ENCODE measurements at places on chromosomes 5 and 9.

GRCh38 chr5:5658226-5658625 lies 235.7 kb downstream of the ICE1 start:
- DNase-seq, result peak; percentile 24

DNA sequence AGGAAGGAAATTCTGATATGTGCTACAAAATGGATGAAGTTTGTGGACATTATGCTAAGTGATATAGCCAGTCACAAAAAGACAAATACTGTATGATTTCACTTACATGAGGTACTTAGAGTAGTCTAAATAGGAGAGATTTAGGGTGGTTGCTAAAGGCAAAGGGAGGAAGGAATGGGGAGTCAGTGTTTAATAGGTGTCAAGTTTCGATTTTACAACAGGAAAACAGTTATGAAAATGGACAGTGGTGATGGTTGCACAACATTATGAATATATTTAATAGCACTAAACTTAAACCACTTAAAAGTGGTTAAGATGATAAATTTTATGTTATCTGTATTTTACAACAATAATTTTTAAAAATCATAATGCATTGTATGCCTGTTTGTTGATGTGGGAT lies 40.4 kb upstream of the ECM2 start:
- DNase-seq, result no peak

GRCh38 chr5:33319841-33320240 lies 120.9 kb upstream of the TARS1 start:
- peak; percentile 73 for DNase-seq

DNA sequence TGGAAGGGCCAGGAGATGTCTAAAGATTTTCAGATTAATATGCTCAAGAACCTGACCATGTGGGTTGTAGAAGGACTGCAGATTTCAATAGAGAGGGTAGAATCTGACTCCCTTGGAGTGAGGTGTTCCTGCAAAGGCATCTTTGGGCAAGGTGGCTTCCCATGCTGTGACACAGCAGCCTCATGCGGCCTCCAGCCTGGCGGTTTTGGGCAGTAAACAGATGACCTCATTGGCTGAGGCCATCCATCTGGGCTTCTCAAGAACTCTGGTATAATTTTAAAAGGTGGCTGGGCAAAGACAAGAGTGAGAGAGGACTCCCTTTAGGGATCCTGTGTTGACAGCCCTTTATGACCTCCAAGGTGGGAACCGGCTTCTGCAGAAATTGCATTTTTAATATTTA lies 90.3 kb upstream of the ERCC6L2 start:
- no peak for DNase-seq

DNA sequence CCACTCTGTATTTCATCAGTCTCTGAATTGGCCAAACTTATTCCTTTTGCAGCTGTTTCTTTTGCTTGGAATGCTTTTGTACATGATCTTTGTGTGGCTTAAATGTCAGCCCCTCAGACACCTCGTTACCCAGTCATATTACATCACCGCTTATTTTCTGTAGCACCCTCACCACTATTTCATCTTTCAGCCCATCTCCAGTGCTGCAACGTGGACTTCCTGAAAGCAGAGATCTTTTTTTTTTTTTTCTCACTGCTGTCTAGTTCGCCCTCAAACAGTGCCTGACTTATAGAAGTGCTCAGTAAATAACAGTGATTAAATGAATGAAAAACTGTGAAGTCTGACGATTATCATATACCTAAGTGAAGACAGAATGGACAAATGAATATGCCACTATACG lies 835 bp downstream of the SRA1 start:
- peak; percentile 35 for DNase-seq

DNA sequence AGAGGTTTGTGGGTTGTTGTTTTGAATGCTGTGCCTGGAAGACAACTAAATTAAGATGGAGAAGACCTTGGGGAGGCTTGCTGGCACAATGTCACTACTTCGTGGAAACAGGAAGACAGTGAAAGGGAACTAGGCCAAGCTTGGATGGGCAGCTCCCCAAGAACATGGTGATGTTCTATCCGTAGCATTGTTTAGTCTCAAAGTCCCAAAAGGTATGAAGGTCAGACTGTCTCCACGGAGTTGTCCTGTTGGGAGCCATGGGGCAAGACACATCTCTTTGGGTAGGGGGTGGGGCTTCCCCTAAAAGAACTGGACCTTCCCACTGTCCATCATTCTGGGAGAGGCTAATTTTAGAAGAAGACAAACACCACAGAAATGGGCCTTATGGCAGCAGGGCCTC lies 140.5 kb downstream of the ENTREP1 start:
- no peak for DNase-seq

- no peak for DNase-seq
These were observed 34.7 kb upstream of the ADRB2 start for GRCh38 chr5:148791696-148792095.

GRCh38 chr5:60223342-60223741 lies 329.8 kb upstream of the PDE4D start:
- peak; percentile 11 for DNase-seq

DNA sequence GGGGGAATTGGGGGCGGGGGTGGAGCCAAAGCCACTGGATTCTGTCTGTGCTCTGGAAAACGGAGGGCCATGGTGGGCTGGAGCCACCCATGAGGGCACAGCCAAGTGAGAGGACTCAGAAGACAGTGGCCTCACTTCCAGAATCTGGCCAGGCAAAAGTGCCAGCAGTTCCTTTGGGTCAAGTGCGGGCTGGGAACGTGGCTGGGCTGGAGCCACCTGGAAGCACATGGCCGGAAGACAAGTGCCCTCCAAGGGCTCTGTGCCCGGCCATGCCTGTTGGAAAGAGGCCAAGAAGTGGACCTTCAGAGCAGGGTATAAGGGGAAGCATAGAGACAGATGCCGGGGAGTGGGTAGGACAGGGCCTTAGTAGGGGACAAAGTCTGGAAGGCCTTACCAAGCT lies 11.7 kb upstream of the SH3PXD2B start:
- DNase-seq, result no peak

GRCh38 chr9:102497709-102498108 lies 497.4 kb upstream of the CYLC2 start:
- DNase-seq, result no peak

DNA sequence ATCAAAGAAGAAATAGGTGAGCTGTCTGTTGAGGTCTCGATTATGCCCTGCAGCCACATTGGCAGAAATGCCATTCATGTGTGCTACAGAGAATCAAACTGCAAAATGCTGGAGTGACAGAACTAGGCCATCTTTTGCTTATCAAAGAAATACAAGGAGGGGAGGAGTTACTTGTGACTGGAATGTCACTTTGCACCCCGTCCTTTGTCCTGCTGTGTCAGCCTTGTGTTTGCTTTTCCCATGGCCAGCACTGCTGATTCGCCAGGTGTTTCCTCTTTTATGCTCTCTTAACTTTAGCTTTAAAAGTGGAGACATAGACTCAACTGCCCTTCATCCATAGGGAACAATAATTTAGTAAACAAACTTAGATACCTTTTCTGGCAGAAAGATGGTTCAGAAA lies 54.3 kb downstream of the SLC46A2 start:
- no peak for DNase-seq

- peak; percentile 40 for DNase-seq
These were observed 2.0 kb downstream of the GADD45G start for GRCh38 chr9:89606624-89607311.

DNA sequence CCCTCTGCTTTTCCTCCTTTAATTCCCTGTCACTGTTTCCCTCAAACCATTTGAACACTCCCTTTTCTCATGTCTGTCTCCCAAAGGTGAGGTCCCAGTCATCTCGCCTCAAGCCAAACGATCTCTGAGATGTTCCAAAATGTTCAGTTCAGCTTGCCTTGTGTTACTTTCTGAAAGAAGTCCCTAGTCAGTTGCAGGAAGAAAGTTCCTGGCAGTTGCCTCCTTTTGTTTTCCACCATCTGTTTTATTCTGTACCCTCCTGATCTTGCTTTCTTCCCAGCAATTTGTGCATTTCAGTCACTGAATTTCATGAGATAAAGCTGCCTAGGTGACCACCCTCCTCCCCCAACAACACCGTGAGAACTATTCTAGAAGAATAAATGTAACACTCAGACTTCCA lies 277.5 kb downstream of the EPB41L4A start:
- DNase-seq, result no peak

DNA sequence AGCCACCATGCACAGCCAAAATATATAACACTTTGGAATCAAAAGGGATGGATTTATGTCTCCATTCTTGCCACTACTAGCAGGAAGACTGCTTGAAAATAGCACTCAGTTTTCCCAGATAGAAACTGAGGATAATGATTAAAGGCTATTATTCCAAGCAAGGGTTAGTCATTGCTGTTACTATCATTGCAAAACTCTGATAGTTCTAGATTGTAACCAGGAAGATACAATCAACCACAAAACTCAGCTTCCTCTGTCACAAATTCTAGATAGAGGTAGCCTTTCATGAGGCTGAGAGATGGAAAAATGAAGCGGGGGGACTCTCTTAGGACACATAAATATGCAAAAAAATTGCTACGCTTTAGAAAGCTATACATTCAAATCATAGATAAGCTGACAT lies 3.1 kb downstream of the ANXA1 start:
- no peak for DNase-seq

DNA sequence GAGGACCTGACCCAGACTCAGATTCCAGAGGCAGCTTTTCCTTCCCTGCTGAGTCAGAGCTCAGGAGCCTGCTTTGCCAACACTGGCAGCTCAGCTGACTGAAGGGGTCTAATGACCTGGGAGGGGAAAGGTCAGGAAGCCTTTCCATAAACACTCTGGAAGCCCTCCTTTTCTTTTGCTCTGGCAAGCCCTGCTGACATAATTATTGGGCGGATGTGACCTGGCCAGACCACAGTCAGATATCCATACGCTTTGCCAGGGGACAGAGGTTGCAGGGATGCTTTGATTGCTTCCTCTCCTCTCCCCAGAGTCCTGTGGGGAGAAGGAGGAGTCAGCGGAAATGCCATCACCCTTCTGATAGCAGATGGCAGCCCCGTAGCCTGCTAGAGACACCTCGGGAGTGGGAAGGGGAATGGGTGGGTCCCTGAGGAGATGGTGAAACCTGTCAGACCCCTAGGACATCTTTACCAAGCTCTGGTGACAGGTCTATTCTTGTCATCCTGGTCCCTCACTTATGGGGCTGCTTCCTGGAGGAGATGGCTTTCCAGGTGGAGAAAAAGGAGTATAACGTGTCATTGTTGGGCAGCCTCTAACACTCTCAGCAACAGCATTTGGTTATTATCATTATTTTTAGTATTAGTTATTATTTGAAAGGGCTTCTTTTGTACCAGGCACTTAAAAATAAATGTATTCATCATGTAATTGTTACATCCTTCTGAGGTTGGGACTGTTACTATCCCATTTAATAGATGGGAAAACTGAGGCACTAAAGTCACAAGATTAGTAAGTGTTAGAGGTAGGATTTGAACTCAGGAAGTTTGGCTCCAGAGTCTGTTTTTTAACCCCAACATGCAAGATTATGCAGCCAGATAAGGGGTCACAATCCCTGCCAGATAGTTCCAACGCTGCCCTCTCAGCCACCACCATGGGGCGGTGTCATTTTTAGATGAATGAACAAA lies 11.6 kb downstream of the COL27A1 start:
- peak; percentile 27 for DNase-seq

GRCh38 chr9:2502760-2503159 lies 118.8 kb upstream of the VLDLR start:
- DNase-seq, result peak; percentile 59

- no peak for DNase-seq
These were observed 498 bp downstream of the HAUS6 start for GRCh38 chr9:19102181-19102630.

DNA sequence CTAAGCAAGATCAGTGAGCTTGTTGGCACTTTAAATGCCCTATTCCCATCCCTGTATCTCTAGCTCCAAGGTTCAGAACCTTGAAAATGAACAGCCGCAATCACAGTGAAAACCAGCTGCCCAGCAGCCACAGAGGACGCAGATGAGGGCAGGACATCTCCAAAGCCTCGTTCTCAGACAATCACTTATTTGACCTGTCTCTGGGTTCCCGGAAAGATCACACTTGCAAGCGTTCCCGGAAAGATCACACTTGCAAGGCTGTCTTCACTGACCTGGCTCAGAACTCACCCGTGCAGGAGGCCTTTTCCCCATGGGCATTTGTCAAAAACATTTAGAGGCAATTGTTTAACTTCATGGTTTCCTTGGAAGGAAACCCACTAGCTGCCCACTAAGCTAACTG lies 25.7 kb downstream of the IPPK start:
- DNase-seq, result no peak

DNA sequence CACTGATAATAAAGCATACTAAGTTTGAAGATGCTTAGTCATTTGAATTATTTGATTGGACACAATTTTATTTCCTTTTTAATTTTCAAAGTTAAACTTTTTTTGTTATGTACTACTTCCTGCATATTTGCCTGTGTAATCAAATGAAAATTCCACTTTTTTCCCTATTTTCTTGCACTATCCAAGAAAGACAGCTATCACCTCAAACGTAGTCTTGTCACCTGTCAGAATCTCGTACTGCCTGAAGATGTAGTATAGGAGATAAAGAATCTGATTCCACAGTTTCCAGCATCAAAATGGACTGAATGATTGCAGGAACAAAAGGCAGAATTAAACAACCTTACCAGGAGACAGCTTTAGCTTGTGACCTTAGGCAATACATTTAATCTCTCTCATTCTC lies 818.8 kb downstream of the MAT2B start:
- DNase-seq, result no peak

DNA sequence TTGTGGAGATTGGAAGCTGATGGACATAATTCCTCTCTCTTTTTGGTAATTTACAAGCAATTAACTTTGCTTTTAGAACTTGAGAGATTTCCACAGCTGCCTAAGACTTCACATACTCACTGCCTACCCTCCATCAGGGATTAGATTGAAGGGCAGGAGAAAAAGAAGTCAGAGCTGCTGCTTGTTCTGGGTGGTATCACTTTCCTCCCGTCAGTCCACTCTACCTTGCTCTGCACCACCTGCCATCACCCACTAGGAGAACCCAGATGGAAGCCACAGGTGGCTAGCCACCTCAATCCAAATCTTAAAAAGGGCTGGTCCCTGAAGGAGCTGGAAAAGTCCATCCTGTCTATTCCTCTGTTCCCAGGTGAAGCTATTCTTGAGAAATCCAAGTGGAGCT lies 10.5 kb downstream of the IRF1 start:
- DNase-seq, result no peak

DNA sequence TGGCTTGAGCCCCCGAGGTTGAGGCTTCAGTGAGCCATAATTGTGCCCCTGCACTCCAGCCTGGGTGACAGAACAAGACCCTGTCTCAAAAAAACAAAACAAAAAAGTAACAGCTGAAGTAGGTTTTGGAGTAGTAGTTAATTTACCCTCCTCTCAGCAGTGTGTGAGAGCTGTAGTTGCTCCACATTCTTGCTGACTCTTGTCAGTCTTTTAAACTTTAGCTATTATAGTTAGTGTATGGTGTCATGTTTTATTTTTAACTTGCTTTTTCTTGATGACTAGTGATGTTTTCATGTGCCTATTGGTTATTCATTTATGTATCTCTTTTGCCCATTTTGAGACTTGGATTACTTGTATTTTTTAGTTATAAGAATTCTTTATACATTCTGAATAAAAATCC lies 52.9 kb upstream of the DHFR start:
- peak; percentile 23 for DNase-seq

- DNase-seq, result no peak
These were observed 253.5 kb upstream of the GRIN3A start for GRCh38 chr9:101991926-101992325.

All from fibroblast of upper back skin (primary cell).